ENCODE measurements at places on chromosomes 16 and 17.

GRCh38 chr16:4624827-4625559 is 367 bp downstream of the MGRN1 start:
- peak; percentile 83 for DNase-seq

- no peak for DNase-seq
These were observed 272.0 kb downstream of the MAF start for GRCh38 chr16:79328402-79329165.

DNA sequence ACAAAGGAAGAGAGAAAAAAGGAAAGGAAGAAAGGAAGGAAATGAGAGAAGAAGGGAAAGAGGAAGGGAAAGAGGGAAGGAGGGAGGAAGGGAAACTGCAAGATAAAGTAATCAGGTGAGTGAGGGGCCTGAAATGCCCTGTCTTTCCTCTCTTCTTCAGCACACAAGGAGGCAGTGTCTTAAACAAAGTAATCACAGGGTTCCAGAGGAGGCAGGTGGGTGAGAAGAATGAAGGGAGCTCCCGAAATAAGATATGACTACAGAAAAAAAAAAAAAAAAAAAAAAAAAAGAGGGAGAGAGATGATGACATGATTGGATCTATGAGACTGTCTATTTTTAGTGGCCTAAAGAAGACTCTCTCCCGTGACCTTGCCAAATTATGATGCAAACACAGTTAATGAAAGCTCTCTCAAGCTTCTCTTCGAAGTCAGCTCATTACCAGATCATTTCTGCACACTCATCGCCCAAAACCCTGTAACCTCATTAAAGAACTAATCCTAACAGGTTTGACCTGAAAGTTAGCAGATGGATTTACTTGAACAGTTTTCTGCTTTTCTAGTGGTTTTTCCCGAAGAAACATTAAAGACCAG is 53.6 kb downstream of the CDH11 start:
- peak; percentile 20 for DNase-seq

- DNase-seq, result no peak
These were observed 496.9 kb upstream of the ZFHX3 start for GRCh38 chr16:73544826-73545225.
